A549 treated with AZD2906 at 1 μM for 4 hours (cell line): ENCODE measurements at places on chromosomes 16 and 17. TPM values are rescaled to one million over a fixed set of nuclear protein-coding genes. Genes with fewer than 3 reads are reported as not detected.

Gene OR4D1
- 0.02 to 0.03 TPM in 2 of 5 replicates, not detected in the others for total RNA-seq

Gene GNGT2
- 0.42 to 1.00 TPM (median 0.94 TPM) in 5 replicates for total RNA-seq

Gene CPNE7
- 56.4 to 90.3 TPM (median 78.6 TPM) in 5 replicates for total RNA-seq

Gene ODAD4
- total RNA-seq = 1.1 to 1.6 TPM (median 1.2 TPM) in 5 replicates

Gene MMP28
- total RNA-seq = 4.9 to 8.4 TPM (median 7.1 TPM) in 5 replicates
